Small intestine (tissue), 16 donors: ENCODE measurements at places on chromosomes 6 and 20. TPM values are rescaled to one million over a fixed set of nuclear protein-coding genes. Genes with fewer than 3 reads are reported as not detected.

- DNase-seq = no peak
Observed at GRCh38 chr6:149899486-149899885, 1.6 kb upstream of the RAET1E start.

E2F1 gene
- 2.2 TPM for polyA plus RNA-seq

GRCh38 chr20:15937179-15937578, 636.1 kb downstream of the KIF16B start:
- no peak for DNase-seq

- DNase-seq = no peak
Observed at GRCh38 chr6:164252948-164253347, 838.4 kb downstream of the QKI start.

CCDC170 gene
- 1.8 TPM for polyA plus RNA-seq

GRCh38 chr6:4358414-4359107, 223.2 kb upstream of the ECI2 start:
- peak; percentile 89 for DNase-seq
